ENCODE measurements at places on chromosomes 11 and 22. TPM values are rescaled to one million over a fixed set of nuclear protein-coding genes. Genes with fewer than 3 reads are reported as not detected.

- no peak for DNase-seq
Observed at GRCh38 chr11:2109541-2110019, 29.6 kb downstream of the IGF2 start.

The OR52A1 gene
- total RNA-seq: not detected

The LGR4 gene
- 51.4 TPM for total RNA-seq

GRCh38 chr11:47378010-47378835 is at the start of gene SPI1:
Gene SPI1 (minus strand): TSS chr11:47378547. CDS start chr11:47378353, 194 bp downstream.
- DNase-seq: no peak

DNA sequence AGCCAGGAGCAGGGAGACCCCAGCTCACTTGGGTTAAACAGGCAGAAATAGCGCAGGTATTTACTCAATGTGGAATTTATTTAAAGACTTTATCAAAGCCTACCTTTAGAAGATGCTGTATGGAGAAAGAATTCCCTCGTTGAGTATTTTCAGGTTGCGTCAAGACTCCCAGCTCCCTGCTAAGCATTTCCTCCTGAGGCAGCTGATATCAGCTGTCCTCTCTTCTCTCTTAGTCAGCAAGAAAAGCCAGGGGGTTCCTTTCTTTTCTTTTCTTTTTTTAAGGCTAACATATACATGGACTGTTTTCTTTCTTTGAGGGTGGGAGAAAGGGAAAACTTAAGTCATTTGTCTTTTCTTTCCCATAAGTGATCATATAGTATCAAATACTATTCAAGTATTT is 125.8 kb upstream of the POU2AF2 start:
- no peak for DNase-seq

DNA sequence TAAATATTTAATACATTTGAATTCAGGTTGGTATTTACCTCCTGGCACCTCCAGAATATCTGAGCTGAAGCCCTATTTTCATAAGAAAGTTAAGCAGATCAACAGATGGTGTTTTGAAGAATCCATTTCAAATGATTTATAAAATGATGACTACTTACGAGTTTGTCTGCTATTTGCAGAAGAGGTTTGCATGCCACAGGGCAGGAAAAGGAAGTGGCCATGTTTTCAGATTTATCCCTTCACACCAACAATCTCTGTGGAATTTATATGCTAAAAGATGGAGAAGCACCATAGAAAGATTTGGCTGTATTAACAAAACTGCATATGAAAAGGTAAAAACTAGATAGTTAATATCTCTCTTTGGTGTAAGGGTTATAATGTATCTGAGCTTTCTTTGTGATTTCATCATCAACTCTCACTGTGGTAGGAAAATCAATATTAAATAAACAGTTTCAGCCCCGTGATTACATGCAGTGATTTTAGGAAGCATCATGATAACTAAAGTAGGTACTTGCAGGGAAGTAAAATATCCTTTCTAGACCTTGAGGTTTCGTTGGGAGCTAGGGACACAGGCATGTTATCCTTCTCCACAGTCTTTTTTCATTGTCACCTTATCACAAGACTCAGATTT is 2.6 kb downstream of the BMAL1 start:
- no peak for DNase-seq

The TTC36 gene
- total RNA-seq: 0.39 TPM

GRCh38 chr11:67413266-67413849 is 2.1 kb upstream of the CARNS1 start:
- DNase-seq: no peak

The CELSR1 gene
- 40.8 TPM for total RNA-seq

The HEPACAM gene
- not detected for total RNA-seq
